ENCODE measurements at places on chromosomes 5 and 9.

- DNase-seq, result no peak
Observed at GRCh38 chr9:20340511-20340861, 281.8 kb downstream of the MLLT3 start.

GRCh38 chr5:8391911-8392310 is 523.0 kb downstream of the MTRR start:
- no peak for DNase-seq

DNA sequence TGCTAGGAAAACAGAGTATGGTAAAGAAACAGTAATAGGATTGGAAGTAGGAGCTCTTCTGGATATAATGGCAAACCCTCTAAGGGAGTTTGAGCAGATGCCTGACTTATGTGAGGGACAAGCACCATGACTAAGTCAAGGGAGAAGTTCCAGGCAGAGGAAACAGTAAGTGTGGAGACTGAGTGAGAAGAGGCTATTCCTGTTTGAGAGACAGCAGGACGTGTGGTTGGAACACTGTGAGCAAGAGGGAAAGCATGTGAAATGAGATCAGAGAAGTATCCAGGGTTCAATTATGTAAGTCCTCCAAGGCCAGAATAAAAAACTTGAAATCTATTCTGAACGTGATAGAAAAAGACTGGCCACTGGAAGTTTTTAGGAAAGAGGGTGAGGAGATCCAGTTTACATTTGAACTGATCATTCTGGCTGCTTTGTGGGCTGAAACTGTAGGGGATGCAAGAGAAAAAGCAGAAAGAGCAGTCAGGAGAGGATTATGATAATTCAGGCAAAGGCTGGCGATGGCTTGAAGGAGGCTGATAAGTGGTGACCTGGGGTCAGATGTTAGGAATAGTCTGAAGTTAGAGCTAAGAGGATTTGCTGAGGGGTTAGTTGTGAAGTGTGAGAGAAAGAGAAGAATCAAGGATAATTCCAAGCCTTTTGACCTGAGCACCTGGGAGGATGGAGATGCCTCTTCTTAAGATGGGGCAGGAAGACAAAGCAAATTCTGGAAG is 19.2 kb downstream of the DMAC1 start:
- no peak for DNase-seq

- no peak for DNase-seq
Observed at GRCh38 chr9:9963841-9964240, 649.0 kb downstream of the PTPRD start.

- no peak for DNase-seq
Observed at GRCh38 chr9:128553728-128554127, 1.3 kb downstream of the SPTAN1 start.

DNA sequence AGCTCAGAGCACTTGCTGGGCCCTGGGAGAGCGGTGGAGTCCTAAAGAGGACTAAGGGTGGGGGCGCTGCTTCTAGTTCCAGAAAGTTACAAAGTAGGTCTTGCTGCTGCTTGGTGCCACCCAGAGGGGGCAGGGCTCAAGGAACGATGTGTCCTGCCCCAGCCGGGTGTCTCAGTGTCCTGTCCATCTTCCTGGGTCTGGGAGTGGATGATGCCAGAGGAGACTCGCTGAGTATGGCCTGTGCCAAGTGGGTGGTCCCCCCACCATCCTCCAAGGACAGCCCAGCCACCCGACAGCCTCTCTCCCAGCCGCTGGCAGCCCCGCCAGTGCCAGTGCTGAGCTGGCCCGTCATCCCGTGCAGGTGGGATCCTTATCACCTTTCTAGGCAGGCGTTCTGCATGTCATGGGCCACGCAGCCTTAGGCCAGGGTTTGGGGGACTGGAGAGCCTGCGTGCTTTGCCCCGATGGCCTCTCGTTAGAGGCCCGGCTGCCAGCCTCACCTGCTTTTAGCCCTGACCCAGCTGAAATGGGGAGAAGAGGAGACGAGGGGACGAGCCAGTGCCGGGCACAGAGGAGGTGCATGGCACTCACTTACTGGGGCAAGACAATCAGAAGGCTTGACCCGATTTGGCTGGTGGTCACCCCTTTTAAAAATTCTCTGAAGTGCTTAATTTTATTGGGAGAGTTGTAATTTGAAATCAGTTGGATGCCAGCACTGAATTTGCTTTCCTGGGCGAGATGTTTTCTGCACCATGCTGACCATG is 5.6 kb downstream of the WNK2 start:
- no peak for DNase-seq

GRCh38 chr5:158807-159447 is 32.4 kb upstream of the LRRC14B start:
- no peak for DNase-seq

GRCh38 chr5:32621256-32621655 is 35.9 kb downstream of the SUB1 start:
- DNase-seq, result no peak

GRCh38 chr5:10308844-10309243 is 1.1 kb upstream of the CMBL start:
- no peak for DNase-seq

DNA sequence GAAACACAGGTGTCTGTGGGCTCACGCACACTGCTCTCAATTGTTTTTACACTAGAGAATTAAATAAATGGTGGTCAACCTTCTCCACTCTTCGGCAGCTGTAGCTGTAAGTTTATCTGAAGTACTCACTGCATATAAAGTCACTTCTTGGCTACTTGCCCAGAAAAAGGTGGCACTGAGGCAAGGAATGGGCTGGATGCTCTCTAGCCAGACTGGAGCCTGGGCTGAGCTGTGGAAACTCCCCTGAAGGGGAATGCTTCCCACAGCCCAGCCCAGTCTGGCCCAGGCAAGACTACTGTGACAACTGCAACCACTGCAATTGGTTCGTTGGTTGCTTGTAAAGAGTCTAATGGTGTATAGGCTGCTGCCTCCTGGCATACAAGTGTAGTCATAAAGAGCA is 4.5 kb downstream of the LEAP2 start:
- DNase-seq, result no peak

DNA sequence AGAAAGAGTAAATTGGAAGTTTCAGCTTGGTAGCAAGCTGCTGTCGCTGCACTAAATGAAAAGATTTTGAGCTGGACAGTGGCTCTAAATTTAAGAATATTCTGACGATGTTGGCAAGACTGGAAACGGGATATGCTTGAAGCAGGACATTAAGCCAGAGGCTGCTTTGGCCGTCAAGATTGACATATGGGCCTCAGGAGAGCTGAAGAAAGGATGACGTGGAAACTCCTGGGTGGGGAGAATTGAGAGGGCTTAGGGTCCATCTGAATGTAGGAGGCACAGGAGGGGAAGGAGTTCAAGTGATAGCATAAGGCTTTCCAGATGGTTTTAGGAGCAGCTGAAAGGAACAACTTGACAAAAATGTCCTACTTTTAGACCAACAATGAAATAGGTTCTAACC is 108.9 kb downstream of the PAPPA start:
- DNase-seq, result no peak

- DNase-seq, result peak; percentile 23
Observed at GRCh38 chr5:32261198-32261597, 51.5 kb downstream of the MTMR12 start.

- DNase-seq, result no peak
Observed at GRCh38 chr9:129374651-129375050, 196.6 kb upstream of the IER5L start.

DNA sequence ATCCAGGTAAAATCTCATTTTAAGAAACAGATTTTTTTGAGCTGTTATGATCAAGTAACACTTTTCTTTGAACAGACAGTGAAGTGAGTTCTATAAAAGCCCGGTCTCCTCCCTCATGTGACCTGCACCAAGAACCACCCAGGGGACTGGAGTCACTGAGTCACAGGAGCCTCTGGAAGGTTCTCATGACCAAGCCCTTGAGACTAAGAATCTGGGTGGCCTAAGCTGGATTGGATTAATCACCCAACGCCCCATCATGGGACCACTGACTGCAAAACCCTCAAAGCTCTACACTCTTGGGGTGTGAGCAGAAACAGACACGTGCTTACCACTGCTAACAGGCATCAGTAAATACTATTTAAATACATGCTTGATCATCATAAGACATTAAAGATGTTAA is 48.4 kb downstream of the SECISBP2 start:
- DNase-seq, result no peak

- DNase-seq, result no peak
Observed at GRCh38 chr5:122442938-122443337, 130.9 kb downstream of the SNCAIP start.

DNA sequence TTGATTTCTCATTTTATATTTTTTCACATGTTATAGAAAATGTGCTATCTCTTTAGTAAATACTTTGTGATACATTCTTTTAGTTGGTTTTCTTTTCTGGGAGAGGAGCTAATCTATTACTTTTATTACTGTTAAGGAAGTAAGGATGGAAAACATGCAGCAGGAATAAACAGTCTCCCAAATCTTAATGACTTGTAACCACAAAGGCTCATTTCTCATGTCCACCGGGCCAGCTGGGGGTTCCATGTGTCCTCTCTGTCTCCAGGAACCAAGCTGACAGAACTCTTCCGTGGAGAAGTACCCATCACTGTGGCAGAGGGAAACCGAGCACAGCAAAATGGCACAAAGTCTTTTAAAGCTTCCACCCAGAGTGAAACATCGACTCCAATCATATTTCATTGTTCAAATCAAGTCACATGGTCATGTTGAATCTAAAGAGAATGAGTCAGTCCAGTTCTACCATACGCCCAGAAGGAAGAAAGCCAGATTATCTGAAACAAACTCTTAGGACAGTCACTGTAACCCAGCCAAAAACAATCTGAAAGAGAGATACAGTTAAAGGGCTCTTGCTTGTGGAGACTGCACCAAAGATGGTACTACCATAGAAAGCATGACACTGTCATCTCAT is 97.1 kb upstream of the CDH6 start:
- DNase-seq, result no peak

- peak; percentile 6 for DNase-seq
Observed at GRCh38 chr5:73436535-73437100, 12.0 kb downstream of the FOXD1 start.

DNA sequence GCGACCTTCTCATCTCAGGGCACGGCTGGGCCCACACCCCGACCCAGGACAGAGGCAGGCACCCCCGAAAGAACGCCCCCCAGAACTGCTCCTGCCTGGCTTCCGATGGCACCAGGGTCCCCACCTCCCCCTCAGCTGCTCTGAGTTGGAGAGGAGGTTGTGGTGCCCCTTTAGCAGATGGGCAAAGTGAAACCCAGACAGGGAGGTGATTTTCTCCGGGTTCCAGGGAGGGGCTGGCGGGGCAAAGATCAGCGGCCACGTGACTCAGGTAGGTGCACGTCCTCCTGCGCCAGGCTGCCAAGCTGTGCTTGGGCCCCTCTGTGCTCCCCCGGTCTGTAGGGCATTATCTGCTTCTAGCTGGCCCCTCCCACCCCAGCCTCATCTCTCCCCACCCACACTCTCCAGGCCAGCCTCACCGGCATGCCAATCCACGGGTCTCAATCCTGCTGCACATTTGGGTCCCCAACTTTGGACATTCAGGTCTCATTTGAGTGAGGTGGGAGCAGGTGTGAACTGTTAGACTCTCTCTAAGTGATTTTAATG is 85.1 kb upstream of the RAPGEF1 start:
- no peak for DNase-seq

GRCh38 chr9:131366761-131367401 is 27.0 kb upstream of the PRRC2B start:
- no peak for DNase-seq

DNA sequence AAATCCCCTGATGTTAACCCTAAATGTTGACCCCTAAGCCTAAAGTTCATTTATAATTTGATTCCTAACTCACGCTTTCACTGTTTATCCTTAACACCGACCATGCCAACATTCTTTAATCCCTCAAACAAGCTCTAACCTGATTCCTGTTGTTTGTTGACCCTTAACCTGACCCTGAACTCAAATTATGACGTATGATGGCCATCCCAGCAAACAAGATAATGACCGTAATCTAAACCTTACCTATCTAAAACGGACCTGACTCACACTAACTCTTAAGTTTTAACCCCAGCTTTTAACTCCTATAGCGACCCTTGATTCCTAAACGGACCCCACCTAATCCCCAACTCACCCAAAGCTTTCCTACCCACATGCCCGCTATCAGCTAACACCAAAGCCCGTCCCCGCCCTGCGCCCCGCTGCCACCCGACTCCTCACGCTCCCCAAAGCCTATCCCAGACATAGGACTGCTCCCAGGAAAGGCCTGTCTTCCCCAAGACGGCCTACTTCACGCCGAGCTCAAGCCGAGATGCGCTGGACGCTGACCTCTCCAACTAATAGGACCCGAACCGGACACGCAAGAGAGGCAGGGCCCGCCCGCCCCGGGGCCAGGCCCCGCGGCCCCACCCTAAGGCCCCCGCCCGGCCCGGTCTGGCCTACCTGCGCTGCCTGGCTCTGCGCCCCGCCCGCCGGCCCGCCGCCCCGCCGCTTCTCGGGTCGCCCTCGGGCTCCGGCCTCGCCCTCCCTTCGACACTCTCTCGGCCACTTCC is 395 bp downstream of the TLN1 start:
- DNase-seq, result no peak

GRCh38 chr5:100446879-100447430 is 88.2 kb upstream of the FAM174A start:
- DNase-seq, result no peak

- DNase-seq, result no peak
Observed at GRCh38 chr5:123297198-123297831, 125.9 kb downstream of the CEP120 start.

- DNase-seq, result no peak
Observed at GRCh38 chr5:124997186-124997893, 250.9 kb upstream of the ZNF608 start.

DNA sequence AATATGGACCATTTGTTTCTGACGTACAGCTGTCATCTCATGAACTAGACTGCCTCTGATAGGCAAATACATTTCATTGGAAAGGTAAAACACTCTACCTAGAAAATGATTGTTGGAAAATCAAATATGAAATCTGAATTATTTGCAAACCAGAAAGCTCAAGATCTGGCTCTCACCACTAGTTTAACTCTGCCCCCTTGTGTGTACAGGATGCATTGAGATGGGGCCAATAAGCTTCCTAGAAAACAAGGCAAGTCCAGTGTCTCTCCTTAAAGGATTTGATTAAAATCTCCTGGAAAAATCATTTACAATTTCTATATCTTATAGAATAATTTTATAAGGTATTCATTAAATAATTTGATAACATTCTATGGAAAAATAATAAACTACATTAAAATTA is 311.9 kb upstream of the ANKH start:
- no peak for DNase-seq

- no peak for DNase-seq
Observed at GRCh38 chr9:105993116-105993854, 298.9 kb downstream of the TMEM38B start.

DNA sequence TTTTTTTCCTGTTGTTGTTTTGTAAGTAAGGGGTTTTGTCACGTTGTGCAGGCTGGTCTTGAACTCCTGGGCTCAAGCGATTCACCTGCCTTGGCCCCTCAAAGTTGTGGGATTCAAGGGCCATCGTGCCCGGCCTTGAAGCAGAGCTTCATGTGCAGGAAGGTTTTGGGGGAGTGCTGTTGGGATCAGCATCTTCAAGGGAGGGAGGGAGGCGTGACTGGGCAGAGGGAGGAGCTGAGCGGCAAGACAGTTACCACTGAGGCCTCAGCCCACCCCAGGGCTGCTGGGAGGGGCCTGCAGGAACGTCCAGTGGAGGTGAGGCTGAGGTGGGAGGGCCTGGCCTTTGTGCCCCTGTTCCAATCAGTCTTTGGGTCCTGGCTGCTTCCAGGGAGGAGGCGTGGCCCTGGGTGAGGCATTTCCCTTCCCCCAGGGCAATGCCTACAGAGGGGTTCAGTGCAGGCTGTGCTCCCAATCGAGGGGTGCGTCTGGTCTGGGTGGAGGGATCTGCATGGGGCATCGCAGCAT is 21.4 kb downstream of the OR2V1 start:
- DNase-seq, result no peak
